ENCODE measurements at places on chromosomes 6 and 20. TPM values are rescaled to one million over a fixed set of nuclear protein-coding genes. Genes with fewer than 3 reads are reported as not detected.
A peak's percentile ranks its signal among the peaks of the same experiment; 100 is the strongest.

The GFRAL gene
- total RNA-seq, result not detected

The EPPIN gene
- total RNA-seq, result not detected

DNA sequence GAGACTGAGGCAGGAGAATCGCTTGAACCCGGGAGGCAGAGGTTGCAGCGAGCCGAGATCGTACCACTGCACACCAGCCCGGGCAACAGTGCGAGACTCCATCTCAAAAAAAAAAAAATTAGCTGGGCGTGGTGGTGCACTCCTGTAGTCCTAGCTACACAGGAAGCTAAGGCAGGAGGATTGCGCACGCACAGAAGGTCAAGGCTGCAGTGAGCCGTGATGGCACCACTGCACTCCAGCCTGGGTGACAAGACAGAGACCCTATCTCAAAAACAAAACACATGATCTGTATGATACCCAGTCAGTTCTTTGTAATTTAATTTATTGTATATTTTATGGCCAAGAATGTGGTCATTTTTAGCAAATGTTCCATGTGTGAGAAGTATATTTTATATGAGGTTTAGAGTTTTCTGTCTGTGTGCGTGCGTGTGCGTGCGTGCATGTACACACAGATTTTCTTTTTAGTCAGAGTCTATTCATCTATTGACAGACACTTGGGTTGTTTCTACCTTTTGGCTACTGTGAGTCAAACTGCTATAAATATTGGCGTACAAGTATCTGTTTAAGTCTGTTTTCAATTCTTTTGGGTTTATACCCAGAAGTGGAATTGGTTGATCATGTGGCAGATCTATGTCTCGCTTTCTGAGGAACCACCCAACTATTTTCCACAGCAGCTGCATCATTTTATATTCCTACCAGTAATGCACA lies 22.2 kb upstream of the MYL9 start:
- no peak for DNase-seq

DNA sequence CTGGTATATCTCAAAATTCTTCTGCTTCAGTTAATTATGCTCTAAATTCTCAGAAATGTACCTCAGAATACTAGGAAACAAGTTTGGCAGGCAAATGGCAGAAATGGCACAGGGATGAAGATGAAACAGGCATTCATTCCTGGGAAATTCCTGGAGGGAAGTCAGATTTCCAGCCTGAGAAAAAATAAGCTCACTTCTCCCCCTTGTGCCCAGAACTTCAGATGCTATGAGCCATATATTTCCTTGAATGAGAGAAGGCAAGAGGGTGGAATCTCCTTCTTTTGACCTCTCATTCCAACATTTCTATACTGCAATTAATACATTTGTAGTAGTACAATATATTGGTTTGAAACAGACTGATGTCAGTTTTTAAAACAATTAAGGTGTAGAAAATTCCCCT lies 22.8 kb downstream of the RGS17 start:
- no peak for DNase-seq

DNA sequence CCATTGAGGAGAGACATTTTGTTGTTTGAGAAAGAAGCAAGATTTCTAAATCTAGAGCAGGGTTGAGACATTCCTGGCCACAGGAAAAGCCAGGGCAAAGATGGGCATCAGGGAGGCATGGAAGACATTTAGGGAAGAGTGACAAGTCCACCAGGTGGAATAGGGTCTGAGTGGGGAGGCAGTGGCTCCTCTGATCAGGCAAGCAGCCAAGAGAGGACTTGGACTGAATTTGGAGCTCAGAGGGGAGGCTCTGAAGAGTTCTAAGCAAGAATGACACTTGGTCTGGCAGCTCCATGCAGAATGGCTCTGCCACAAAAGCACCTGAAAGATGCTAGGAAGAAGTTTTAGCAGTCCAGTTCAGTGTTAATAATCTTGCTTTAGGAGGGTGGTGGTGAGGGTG lies 120.8 kb downstream of the FYN start:
- DNase-seq, result no peak

DNA sequence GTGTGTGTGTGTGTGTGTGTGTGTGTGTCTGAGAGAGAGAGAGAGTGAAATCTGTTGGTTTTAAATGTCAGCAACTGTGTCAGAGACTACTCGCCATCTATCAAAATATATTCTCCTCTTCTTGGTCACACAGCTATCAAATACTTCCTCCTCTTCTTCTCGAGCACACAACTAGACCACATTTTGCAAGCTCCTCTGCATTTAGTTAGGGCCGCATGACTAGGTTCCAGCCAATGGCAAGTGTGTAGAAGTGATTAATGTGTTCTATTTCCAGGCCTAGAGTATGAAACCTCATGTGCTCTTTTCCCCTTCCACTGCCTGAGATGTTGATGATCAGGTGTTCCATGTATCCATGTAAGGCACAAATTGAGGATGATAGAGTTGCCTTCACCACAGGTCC lies 278.5 kb upstream of the MARCKS start:
- DNase-seq, result no peak

GRCh38 chr6:148116001-148116400 lies 226.6 kb upstream of the SASH1 start:
- DNase-seq, result no peak

DNA sequence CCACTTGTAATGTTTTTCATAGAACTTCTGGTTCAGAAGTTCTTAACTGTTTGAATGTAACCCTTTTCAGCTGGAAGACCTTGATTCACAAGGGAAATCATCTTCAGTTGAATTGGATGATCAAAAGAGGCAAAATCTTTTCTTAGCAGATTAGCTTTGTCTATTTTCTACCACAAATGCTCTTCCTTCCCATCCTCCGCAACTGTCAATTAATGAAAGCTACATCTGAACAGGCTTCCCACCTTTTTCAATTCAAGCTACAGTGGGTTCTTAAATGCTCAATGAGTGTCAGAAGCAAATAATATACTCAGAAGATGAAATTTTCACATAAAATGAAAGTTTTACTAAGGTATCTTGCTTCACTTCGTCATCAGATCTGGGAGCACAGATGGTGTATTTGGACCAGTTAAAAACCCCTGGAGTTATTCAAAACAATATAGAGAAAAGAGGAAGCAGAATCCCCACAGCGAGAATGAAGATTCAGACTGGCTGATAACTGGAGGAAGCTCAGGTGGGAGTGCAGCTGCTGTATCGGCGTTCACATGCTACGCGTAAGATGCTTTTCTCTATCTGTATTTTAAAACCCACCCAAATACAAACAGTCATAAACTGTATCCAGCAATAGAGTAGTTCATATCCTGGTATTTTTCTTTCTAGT lies 19.4 kb downstream of the QRSL1 start:
- peak; percentile 59 for DNase-seq

All from Peyer's patch (tissue), 4 donors.